ENCODE measurements at places on chromosomes 2 and 18.
A peak's percentile ranks its signal among the peaks of the same experiment; 100 is the strongest.

DNA sequence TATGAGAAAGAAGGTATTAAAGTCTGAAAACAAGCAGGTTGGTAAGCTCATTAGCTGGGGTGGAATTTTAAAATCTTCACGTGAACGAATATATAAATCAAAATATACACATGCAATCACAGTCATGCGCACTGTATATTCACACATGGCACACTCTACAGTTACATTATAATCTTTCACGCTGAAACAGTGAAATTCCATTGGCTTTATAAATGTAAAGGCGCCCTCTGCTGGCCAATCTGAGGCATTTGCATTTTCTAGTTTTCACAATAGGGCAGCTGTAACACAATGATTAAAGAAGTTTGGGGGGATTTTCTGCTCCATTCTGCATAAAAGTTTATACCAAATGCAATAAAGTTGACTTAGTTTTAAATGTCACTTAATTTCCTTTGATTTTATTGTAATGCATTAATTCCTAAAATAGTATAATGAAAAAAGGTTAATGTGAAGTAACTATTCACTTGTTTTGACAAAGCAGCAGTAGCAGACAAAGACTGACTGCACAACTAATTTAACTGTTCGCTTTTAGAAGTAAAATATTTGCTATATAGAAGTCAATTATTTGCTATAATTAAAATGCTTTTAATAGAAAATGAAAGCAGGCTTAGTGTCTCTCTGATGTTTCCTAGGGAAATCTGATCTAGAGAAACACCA is 17.2 kb downstream of the IFIH1 start:
- peak; percentile 21 for DNase-seq

- DNase-seq: no peak
Observed at GRCh38 chr2:101533561-101534148, 58.7 kb upstream of the RFX8 start.

DNA sequence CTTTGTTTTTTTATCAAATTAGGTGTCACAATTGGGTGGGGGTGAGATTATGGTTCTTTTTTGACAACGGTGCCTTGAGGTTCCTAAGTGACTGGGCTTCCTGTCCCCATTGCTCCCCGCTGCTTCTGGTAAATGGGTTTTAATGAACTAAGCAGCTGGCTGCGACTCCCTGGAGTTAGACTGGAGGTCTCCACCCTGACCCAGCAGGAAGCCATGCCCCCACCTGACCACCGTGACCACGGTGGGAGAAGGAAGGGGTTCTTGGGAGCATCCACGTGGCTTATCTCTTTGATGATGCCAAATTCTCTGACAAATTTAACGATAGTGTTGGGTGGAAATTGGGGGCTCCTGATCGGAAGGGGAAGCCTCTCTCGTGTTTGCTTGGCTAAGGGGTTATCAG is 12.2 kb downstream of the CNDP2 start:
- DNase-seq: no peak

GRCh38 chr2:219591091-219591490 is 6.6 kb upstream of the STK11IP start:
- DNase-seq: no peak

GRCh38 chr2:172177581-172177980 is 74.9 kb upstream of the DLX2 start:
- DNase-seq: no peak

DNA sequence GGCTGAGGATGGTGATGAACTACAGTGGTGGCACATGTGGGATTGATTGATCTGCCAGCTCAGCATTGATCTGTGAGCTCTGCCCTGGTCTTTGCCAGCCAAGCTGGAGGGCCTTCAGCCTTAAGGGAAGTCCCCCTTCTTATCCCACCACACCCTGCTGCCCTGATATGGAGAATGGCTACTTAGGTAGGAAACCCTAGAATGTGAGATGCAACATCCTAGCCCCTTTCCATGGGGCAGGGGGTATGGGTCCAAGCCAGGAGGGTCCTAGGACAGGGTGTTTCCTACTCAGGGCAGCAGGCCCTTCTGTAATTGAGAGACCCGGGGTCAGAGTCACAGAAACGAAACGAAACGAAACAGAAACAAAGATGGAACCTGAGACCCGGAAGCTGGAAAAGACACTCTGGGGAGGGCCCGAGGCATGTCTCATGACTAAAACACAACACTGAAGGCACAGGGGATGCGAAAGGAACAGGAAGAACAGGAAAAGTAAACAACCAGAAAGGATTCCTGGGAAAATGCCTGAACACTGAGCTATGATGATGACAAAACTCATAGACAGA is 16.9 kb upstream of the SULT1C2 start:
- no peak for DNase-seq

- DNase-seq: no peak
Observed at GRCh38 chr2:54310311-54310710, 54.3 kb upstream of the TSPYL6 start.

DNA sequence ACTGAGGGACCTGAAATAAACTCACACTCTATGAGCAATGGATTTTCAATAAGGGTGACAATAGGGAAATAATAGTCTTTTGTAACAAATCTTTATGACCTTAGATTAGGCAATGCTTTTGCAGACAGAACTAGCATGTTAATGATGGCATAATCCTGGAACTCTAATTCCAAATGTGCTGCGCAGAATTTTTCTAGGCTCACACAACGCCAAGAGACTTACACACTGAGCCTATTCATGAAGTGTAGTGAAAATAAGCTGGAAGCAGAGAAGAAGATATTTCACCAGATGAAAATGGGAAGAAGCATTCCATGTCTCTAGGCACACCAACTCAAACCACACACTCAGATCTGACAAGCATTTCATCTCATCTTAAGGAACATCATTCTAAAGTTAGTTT is 178.5 kb downstream of the L3MBTL4 start:
- no peak for DNase-seq

GRCh38 chr2:178246696-178247095 is 52.4 kb downstream of the OSBPL6 start:
- no peak for DNase-seq

GRCh38 chr2:81984969-81985637 is 1680.6 kb upstream of the LRRTM1 start:
- no peak for DNase-seq

DNA sequence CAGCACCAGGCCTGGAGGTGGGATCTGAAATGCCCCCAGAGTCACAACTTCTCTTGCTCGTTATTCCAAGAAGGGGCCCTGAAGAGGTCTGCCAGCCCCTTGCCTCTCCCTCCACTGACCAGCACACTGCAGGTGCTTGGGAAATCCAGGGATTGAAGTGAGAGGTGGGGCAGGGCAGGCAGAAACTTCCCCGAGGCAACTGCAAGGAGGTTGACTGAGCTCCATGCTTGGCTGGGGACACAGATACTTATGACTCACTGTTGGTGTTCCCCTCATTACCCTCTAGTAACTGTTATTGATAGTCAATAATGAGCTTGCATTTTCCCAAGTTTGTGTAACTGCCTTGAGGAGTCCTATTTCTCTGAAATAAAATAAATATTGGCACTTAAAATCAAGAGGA is 47.5 kb downstream of the MARCO start:
- DNase-seq: no peak

DNA sequence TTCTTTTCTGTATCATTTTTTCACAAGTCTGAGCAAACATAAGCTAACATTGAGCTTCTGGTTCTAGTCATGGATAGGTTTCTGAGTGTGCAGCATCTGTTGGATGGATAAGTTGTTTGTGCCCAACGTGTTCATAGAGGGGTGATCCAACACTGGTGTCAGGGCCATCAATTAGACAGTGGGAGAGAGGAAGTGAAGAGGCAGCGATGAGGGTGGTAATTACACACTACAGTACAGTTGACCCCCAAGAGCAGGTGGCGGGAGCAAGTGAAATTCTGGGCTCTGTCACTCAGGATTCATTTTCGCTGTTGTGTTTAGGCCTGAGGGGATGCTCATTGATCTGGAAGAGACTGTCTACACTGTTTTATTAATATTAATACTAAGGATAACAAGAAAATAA is 180.0 kb upstream of the CXCR4 start:
- DNase-seq: no peak

DNA sequence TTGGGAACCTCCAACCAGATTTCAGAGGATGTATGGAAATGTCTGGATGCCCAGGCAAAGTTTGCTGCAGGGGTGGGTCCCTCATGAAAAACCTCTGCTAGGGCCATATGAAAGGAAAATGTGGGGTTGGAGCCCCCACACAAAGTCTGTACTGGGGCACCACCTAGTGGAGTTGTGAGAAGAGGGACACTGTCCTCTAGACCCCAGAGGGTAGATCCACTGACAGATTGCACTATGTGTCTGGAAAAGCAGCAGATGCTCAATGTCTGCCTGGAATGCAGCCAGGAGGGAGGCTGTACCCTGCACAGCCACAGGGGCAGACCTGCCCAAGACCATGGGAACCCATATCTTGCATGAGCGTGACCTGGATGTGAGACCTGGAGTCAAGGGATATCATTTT is 573.7 kb upstream of the NXPH2 start:
- no peak for DNase-seq

DNA sequence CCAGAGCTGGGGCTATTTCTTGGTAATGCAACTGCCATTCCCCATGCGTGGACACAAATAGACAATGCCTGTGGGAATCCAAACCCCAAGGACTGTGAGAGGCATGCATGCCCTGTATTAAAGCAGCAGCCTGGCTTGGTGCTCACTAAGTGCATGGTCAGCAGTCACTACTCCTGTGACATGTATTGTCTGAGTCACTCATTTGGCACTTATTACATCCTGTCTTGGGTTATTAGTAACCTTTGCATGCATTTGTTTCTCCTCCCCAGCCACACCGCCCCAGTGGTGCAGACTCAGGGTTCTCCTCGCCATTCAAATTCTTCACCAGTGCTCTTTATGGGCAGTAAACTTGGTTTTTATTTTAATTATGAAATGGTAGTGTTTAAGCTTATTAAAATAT is 30.2 kb downstream of the PRKCE start:
- no peak for DNase-seq

- no peak for DNase-seq
Observed at GRCh38 chr2:202488671-202489070, 112.5 kb downstream of the BMPR2 start.

- DNase-seq: no peak
Observed at GRCh38 chr2:38125842-38126241, 49.9 kb upstream of the CYP1B1 start.

- no peak for DNase-seq
Observed at GRCh38 chr2:82314836-82315472, 2010.4 kb upstream of the LRRTM1 start.

DNA sequence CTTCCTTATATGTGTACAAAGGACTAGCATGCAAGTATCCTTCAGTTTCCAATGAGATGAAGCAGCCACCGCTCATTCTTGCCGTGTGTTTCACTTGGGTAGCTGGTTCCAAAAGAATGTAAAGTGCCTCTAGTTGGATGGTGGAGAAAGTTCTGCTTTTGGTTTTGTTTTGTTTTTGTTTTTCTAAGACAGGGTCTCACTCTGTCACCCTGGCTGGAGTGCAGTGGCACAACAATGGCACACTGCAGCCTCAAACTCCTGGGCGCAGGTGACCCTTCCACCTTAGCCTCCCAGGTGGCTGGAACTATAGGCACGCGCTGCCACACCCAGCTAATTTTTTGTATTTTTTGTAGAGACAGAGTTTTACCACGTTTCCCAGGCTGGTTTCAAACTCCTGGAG is 8.3 kb downstream of the ANXA4 start:
- no peak for DNase-seq

DNA sequence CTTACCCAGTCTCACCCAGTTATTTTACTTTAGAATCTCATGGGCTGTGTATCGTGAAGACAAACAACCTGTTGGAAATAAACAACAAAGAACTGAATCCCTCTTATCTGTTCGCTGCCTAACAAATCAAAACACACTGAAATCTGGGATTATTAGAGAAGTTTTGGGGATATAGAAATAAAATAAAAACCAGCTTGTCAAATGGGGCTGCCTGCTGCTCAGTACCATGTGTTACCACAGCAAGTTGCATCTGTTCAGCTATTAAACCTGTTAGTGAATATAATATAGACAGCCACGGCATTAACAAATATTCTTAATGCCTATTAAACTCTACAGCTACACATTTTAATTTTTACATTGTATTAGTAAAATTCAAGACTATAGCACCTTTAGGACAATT is 810.8 kb downstream of the NRXN1 start:
- no peak for DNase-seq

- no peak for DNase-seq
Observed at GRCh38 chr2:239979243-239980023, 45.7 kb downstream of the NDUFA10 start.

DNA sequence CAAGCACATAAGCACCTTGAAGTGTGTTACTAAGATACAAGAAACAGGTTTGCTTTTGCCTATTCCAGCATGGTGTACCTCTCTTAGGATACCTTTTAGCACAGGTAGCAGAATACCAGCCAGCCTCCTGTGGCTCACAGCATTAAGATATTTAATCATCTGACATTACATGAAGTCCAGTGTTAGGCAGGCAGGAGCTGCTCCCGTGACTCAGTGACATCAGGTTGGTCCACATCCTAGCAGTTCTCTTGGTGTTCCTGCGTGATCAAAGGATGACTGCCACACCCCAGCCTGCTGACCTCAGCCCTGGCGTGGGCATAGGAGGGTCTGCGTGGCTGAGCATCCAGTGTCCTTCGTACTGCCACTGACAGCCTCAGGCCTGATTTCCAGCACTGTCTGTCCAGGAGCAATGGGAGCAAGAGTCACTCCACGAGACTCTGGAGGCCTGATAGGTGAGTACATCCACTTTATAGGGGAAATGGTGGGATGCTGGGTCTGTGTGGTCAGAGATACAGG is 3.6 kb upstream of the DTYMK start:
- DNase-seq: no peak

GRCh38 chr18:3265564-3266033 is 3.7 kb downstream of the MYL12B start:
- DNase-seq: no peak

DNA sequence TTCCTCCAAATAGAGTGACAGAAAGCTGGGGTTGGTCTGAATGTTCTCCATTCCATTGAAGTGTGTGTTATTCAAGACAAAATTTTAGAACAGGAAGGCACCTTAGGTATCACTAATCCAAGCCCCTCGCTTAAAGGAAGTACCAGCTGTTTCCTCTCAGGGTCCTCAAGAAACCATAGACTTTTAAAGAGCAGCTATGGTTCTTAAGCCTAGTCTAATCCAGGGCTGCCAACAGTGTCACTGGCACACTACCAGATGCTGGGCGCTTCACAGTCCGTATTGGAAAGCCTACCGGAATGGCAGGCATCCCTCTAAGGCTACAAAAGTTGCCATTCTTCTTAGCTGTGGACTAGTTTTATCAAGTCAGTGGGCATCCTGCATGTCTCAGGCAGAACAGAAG is 1.9 kb downstream of the NEMP2 start:
- no peak for DNase-seq

DNA sequence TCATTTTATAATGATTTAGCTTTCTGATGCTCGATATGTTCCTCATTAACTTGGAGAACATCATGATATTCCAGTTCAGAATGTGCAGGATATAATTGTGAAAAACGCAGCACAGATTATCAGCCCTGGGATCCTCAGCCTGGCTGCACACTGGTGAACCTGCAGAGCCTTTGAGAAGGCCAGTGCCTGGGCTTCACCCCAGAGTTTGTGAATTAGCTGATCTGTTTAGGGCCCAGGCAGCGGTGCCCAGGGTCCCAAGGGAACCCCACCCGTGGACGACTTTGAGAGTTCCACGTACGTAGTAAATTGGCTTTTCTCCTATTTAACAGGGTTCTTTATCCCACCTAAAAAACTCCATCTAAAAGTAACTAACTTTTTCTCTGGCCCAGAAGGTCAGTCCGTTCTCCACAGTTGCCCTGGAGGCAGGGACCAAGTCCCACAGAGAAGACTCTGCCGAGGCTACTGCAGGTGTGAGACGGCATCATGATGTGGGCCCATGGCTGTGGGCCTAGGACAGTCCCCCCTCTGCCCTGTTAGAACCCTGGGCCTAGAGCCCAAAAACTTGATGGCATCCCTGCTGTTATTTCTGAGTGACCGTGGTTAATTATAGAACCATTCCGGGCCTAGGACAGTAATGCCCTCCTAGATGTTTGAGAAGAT is 39.6 kb upstream of the RPL31 start:
- DNase-seq: no peak
